AG09319 (cell line): ENCODE measurements at places on chromosomes 11 and 22.

DNA sequence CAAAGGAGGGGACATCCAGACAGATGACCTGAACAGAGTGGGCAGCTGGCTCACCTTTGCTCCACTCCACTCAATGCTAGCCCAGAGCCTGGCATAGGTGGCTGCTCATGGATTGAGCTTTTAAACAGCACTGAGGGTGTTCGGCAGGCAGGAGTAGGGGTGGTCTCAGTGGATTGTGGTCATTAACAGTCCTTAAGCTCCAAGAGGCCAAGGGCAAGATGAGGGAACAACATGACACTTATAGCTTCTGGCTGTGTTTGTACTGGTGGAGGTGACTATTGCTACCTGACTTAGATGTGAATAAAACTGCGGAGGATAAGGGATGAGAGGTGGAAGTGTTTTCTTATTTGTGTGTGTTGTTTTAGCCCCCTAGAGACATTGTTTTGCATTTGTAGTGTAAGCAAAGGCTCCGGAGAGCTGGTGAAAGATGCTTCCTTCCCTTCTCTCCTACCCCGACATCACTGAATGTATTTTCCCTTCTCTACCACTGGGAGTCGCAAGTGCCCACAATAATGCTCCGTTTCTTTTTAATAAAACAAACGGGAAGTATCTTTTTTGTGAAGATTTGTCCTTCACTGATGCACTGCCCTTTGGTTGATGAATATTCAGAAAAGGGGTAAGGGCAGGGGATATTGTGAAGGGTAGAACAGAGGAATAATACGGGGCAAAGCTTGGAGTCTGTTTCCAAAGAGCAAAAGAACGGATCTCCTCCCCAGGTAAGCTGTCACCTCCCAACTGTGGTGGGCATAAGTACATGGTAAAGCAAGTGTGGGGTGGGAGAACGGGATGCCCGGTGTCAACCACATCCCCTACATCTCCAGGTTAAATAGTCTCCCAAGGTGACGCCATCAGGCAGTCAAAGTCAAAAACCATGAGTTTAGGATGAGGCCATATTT lies 27.5 kb upstream of the MTNR1B start:
- peak; percentile 5 for DNase-seq

- peak; percentile 11 for DNase-seq
These were observed 16.3 kb upstream of the GPR83 start for GRCh38 chr11:94417386-94417987.

GRCh38 chr11:11157185-11157584 lies 195.9 kb downstream of the CSNK2A3 start:
- DNase-seq: no peak

DNA sequence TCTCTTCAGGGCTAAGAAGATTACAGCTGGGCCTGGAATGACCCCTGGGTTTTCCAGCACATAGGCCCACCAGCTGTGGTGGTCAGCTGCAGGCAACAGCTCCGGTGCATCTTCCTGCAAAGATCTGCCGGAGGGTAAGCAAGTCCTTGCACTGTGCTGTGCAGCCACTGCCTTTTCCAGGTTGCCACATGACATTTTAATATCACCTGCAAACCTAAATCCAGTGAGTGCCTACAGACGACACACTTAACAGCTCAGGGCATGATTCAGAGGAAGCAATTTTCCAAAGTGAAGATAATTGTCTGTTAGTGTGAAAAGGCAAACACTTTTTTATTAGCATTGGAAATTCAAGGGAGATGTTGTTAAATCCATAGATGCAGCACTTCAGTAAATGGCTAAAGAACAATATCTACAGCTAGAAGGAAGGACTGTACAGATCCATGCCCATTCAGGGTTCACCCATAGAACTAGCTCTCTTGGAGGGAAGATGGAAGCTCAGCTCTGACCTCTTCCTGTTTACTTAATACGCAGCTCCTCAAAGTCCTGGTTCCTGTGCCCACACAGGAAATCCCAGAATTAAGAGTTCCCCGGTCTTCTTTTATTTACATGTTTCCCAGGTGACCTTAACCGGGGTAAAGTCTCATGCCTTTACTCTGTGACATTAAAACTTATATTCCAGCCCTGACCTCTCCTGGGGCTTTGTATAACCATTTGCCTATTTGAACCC lies 13.3 kb upstream of the NRIP3 start:
- DNase-seq: no peak

- no peak for DNase-seq
These were observed 403.6 kb downstream of the TBC1D22A start for GRCh38 chr22:47166033-47166404.

DNA sequence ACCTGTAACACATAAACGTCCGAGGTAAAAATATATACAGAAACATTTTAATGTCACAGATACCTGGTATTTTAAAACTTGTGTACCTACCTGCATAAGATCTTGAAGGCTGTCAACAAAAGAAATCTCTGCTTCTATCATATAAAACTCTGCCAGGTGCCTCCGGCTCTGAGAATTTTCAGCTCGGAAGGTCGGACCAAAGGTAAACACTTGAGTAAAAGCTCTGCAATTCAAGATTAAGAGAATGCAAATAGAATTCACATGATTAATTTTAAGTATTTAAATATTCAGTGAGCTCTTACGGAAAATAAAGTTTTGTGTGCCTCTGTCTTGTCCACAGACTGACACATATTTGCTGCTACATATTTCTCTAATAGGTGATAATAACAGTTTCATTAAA lies 75.4 kb upstream of the GAB2 start:
- DNase-seq: no peak

DNA sequence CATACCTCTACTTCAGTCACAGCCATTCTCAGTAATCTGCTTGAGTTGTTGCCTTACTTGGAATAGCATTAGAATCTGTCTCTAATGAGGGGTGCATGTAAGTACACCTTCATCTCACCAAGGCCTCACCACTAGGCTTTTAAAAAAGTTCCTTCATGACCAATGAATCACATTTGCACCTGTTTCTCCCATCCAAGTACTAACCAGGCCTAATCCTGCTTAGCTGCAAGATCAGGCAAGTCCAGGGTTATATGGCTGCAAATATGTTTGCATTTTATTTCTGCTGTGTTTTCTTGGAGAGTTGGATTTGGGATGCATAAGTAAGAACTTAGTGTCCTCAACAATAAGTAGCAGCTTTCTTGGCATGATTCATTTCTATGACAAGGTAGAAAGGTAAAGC lies 66.9 kb downstream of the BBOX1 start:
- no peak for DNase-seq

DNA sequence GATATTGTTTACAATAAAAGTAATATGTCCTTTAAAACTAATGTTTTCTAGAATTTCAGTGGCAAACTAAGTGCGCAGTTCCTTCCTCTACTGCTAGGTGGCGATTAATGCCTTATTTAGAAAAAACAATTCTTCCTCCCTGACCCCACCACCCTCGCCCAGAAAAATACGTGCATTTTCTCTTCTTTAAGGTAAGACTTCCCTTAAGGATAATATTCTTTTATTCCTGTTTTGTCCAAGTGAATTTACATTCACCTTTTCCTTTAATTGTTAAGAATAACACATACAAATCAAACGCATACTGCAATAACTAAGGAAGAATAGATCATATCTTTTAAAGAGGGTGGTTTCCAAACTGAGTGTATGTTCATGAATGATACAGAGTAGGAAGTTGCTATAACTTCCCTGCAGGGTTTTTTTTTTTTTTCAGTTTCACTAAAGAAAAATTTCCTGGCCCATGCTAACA lies 17.0 kb upstream of the PSMA1 start:
- no peak for DNase-seq

DNA sequence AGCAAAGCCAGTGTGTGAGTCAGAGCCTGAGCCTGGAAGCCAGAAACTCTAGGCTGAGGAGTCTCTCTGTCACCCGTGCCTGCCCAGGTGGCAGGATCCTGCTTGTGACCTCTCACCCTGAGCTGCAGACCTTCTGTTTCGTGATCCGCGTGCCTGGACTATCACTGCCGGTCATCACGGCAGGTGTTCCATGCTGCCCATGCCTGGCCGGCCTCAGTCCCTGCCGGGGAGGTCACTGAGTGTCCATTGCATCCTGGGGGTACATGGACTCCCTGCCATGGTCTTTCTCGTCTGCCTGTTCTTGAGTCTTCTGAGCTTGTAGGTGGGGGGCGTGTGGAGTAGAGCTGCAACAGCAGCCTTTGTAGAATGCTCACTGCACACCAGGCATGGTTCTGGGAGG lies 1032.4 kb downstream of the TBC1D22A start:
- no peak for DNase-seq

DNA sequence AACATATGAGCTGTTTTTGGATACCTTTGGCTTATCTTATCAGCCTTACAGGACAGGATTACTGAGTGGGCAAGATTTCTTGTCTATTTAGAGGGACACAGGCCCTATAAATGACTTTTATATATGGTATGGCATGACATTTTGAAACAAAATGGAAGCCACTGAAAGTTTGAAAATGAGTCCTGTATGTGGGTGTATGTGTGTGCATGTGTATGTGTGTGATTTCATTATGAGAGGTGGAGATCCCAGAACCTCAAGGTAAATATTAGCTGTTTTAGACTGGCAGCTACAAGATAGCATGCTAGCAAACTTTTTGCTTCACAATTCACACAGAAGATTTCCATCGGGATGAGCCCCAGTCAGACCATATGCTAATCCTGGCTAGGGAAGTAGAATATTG lies 970.5 kb upstream of the CCDC90B start:
- no peak for DNase-seq
